Motor neuron (in vitro differentiated cells): ENCODE measurements at places on chromosomes 2 and 18.

- no peak for ATAC-seq
Observed at GRCh38 chr2:25494616-25495015, 152.9 kb upstream of the DNMT3A start.

- peak; percentile 20 for ATAC-seq
Observed at GRCh38 chr2:241559323-241560161, 997 bp downstream of the BOK start.

GRCh38 chr18:2978661-2979106 lies 34.3 kb downstream of the LPIN2 start:
- ATAC-seq: no peak

DNA sequence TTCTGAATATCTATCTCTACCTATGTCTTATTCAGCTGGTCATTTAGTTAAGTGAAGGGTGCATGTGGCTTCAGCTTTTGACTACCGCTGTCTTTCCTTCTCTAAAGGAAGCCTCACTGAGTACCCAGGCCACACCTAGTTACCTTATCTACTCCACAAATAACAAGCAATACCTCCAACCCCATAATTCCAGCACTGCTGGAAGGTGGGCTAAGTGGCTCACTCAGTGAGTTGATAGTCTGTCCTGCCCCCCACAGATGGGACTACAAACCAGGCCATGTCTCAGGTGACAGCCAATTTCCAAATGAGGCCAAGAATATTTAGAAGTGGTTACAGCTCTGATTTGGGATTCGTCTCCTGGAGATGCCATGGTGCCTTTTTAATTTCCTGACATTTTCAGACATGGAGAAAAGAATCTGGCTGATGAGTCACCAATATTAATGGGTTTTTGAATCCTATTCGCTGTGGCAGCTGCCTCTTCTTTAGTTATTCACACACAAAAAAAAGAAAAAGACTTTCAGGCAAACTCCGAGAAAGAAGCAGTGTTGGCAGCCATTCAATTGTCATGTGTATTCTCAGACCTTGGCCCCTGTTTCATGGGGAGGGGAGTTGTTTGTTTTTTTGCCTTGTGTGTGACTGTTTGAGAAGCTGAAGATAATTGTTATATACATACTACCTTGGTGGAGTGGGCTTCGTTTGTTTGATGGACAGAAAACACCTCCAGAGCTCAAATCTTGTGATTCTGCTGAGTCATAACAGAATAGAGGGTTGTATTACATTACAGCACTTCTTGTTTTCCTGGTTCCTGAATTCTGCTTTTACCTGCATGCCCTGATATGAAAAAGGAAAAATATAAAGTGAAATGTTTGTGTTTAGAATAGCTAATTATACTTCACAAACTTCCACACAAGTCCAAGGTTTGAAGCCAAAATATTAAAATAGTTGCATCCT lies 64.2 kb downstream of the SCG2 start:
- peak; percentile 66 for ATAC-seq

GRCh38 chr18:22789600-22789999 lies 143.5 kb upstream of the RBBP8 start:
- ATAC-seq: no peak

DNA sequence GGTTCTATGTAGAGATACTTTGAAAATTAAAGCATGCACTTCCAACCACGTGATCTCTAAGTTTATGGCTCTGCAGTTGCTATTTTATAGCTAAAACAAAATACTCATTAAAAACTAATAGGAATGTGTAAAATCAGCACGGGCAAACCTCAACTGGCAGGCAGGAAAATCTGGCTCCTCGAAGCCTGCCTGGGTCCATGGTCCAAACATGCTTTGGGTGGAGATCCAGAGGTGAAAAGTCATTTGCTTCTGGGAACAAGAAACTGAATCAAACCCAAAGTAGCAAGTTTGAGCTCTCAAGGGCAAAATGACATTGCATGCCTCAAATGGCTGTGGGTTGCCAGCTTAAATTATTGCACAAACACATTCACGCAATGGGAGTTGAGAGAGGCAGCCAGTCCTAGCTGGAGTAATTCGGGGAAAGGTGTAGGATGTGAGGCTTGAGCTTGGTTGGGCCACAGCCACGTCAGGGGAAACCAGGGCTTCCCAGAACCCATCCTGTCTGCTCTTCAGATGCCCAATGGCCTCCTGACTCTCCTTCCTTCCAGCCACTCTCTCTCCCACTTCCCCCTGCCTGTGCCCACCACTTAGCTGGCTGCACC lies 75.2 kb upstream of the LCLAT1 start:
- no peak for ATAC-seq

DNA sequence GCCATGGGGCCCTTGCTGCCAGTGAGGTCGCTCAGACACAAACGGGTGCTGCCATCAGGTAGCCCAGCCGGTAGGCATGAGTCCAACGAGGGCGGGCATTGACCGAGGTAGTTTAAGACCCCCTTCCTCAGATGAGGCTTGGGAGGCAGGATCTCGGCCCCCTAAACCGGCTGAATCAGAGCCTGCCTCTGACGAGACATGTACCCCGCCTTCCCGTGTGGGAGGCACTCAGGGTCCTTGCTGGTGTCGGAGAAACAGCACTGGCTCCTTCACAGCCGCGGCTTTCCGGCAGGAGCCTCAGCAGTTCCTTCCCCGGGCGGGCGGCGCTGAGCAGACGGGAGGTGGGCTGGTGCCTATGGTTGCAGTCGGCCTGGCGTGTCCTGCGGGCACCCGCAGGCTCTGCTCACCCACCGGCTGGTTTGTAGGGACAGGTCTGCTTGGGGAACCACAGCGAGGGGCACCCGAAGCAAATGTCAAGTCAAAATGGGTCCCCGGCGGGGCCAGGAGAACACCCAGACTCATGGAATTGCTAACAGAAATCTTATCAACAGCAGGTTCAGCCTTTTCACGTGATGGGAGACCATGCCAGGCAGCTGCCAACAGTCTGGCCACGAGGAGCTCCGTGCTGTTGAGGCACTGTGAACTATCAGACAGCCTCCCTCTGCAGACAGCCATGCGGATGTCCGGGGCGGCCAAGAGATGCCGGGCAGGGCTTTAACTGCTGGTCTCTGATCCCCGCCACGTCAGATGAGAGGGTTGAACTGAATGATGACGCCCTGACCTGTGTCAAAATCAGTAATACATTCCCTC lies 2.8 kb downstream of the KCNG2 start:
- no peak for ATAC-seq

- no peak for ATAC-seq
Observed at GRCh38 chr2:68391099-68391498, 26.0 kb downstream of the PLEK start.
